AG04450 (cell line): ENCODE measurements at places on chromosomes 2 and 18.

DNA sequence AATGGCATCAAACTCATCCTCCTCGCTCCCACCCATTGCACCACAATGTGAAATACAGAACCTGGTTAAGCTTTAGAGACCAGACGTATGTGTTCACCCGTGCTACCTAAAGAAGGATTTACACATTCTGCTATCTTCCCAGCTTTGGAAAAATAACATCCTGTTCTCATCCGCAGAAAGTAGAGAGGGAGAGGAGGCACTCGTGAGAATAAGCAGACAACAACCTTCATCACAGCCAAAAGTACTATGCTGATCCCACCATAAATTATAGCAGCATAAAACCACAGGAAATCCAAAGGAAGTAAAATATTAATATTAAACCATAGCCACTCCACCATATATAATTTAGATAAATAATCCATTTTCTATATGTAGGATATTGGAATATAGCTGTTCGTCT lies 111.7 kb upstream of the NRP2 start:
- no peak for DNase-seq

GRCh38 chr2:6993229-6993640 lies 76.0 kb downstream of the RNF144A start:
- no peak for DNase-seq

- DNase-seq, result no peak
These were observed 322.1 kb downstream of the EN1 start for GRCh38 chr2:118525346-118525745.

GRCh38 chr2:11389551-11390398 lies 45.3 kb upstream of the ROCK2 start:
- peak; percentile 95 for DNase-seq

GRCh38 chr2:215557701-215558100 lies 121.8 kb upstream of the FN1 start:
- no peak for DNase-seq

DNA sequence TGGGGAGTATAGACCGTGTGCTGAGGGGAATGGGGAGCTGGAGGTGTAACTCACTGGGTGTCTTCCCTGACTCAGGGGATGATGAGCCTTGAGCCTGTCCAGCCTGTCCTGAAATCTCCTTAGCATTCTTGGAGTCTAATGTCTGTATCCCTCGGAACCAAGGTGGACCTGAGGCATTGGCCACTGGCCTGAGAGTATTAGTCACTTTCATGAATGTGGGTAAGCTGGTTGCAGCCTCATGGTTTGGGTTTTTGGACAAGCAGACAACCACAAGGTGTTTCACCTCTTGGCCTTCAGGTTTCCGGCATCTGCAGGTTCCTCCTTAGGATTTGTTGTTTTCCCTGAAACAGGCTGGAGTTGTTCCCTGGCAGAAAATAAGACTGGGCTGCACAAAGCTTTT lies 63.2 kb downstream of the PRKCE start:
- DNase-seq, result no peak

DNA sequence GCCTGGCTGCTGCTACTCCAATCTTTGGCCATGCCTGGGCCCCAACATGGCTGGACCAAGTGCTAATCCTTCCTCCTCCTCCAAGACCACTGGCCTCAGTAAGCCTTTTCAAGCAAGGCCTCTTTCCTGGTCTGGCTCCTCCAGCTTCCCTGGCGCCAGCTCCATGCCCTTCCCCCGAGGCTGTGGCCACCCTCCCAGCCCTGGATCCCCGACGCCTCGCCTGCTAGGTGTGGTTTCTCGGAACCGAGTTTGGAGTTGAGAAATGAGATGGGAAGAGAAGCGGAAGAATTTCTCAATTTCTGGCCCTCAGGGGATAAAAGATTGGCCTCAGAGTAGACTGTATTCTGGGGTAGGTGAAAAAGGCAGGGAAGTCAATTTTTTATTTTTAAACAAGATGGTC lies 46.4 kb downstream of the ADCY3 start:
- no peak for DNase-seq

DNA sequence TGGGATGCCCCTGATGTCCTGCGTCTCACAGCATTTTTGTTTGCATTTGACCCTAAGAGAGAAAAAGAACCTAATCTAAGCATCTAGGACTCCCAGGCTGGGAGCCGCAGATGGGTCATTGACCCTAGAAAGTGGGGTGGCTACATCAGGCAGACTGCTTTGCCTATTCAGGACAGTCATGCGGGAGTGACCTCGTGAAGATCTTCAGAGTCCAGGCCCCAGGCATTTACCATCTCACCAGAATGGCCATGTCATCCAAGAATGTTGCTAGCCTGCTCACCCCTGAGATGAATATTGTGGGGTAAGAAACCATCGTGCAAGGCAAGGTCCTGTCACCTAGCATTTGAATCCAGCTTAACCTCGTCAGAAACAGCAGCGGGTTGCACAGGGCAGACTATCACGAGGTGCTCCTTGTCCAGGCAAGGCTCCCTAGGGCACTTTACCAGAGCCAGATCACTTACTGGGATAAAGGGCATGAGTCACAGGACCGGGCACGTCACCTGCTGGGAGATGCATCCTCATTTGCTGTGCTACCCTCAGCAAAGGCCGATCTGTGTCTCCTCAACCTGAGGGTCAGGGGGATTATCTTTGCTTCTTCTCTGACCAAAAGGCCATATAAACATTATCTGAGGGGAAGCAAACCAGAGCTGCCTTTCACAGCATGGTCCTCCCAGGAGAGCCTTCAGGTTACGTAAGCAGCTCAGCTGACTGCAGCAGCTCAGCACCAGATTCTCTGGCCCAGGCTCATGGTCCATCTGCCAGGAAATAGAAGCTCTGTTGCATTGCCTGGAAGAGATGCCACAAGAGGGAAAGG lies 162.3 kb downstream of the ACKR3 start:
- no peak for DNase-seq

DNA sequence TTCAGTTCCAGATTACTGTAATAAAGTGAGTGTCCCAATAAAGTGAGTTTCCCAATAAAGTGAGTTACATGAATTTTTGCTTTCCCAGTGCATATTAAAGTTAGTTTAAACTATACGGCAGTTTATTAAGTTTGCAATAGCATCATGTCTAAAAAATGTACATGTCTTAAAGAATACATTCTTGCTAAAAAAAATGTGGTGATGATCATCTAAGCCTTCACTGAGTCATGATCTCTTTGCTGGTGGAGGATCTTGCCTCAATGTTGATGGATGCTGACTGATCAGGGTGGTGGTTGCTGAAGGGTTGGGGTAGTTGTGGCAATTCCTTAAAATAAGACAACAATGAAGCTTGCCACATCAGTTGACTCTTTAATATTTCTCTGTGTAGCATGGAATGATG lies 664.2 kb downstream of the TDRD15 start:
- peak; percentile 7 for DNase-seq

- DNase-seq, result no peak
These were observed 98.9 kb upstream of the LGALSL start for GRCh38 chr2:64354857-64355680.
